NCI-H1694 (cell line): ENCODE measurements at places on chromosomes 12 and 14.
A peak's percentile ranks its signal among the peaks of the same experiment; 100 is the strongest.

DNA sequence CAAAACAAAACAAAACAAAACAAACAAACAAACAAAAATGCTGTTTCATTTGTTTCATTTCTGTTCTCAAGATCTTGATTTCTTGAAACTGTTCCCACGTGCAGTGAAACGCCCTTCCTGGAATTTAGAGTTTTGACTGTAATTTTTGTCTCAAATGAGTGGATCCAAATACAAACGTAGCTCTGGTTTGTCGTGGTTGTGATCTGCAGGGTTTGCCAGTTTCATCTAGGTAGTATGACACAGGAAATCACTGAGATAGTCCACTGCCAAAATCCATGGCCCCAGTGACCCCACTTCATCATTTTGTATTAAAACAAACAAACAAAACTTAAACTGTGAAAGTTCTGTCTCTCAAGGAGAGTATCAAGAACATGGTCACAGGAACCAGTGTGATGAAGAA, 838.6 kb downstream of the BCL11B start:
- DNase-seq, result no peak

- DNase-seq, result no peak
Observed at GRCh38 chr12:50718760-50719159, 45.1 kb upstream of the ATF1 start.

DNA sequence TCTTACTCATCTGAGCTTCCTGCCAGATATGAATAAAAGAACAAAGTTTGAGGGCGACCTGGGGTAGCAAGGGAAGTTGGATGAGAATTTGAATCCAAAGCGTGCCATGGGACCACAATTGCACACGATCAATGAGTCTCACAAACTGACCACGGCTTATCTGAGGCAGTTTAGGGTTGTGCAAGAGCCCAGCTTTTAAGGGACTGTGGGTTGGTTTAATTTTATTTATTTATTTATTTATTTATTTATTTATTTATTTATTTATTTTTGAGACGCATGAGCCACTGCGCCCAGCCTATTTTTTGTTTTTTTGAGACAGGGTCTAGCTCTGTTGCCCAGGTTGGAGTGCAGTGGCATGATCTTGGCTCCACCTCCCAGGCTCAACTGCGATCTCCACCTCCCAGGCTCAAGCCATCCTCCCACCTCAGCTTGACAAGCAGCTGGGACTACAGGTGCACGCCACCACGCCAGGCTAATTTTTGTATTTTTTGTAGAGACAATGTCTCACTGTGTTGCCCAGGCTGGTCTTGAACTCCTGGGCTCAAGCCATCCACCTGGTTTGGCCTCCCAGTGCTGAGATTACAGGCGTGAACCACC, 1.1 kb downstream of the AMDHD1 start:
- DNase-seq, result no peak

DNA sequence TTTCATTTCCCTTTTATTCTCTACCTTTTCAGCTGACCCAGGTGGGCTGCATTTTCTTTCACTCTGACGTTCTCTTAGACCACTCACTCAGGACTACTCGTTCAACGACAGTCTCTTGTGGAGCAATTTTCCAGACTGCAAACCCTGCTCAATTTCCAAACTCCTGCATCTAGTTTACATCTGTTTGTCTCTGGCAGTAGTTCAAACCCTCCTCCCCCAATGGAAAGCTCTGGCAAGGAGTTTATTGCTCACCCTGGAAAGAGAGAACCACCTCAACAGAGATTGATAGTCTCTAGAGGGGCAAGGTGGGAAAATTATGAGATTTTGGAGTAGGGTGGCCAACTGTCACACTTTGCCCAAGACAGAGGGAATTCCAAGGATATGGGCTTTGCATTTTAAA, 130.2 kb downstream of the TSHR start:
- peak; percentile 42 for DNase-seq

GRCh38 chr14:99209409-99209808, 62.6 kb downstream of the BCL11B start:
- DNase-seq, result no peak

DNA sequence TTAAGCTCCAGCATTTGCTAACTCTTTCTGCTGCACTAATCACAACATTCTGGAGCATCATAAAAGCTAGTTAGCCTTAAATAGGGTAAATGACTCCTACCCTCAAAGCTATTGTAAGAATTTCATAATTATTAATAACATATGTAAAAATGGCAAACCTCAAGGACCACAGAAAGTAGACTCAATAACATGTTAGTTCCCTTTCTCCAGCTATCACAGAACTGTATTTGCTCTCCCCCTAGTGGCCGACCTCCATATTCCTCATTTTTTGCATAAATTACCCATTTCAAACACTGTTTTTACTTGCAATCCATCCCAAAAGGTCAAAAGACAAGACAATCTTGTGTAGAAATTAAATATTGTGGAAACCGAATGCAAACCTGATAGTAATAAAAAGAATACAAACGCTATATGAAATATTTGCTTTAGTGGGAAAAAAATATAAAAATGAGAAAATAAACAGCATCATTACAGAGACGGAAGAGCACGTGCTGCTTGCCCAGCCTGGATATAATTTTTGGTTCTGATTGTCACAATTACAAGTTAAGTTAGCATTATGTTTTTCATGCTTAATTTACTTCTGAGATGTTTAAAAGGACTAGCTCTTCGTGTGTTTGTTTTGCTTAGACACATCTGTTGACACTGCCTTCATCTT, 97.9 kb downstream of the RERGL start:
- peak; percentile 73 for DNase-seq

DNA sequence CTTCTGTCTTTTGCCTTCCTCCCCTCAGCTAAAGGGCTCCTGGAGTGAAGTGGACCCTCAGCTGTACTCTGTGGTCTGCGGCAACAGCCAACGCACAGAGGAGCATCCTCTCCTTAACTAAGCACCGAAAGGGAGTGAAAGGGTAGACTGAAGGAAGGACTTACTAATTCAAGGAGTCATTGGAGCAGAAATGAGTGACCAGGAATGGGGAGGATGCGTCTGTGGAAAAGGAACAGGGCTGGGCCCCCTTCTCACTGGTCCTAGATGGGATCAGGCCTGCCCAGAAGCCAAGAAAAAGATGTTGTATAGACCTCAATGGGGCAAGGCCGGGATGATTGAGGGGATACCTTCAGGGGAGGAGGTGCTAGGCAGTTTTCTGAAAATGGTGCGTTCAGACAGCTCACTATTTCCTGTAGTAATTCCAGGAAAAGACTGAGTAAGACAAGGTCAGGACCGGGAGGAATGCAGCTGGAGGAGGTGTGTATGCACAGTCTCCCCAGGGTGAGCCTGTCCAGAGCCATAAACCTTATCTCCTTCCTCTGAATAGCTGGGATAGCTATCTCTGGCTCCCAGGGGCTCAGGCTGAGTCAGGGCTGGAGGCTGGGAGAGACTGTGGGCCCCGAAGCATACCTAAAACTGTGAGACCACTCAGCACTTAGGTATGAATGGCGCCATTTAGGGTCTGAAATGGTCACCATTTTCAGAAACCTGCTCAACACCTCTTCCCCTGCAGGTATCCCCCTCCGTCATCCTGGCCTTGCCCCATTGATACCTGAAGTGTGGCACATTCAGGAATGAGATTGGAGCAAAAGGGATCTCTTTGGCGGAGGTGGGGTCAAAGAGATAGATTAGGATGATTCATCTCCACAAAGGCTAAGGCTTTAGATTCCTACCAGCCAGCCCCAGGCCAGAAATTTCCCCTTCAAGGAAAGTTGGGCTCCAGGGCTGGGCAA, 20.2 kb upstream of the KRT8 start:
- DNase-seq, result no peak

DNA sequence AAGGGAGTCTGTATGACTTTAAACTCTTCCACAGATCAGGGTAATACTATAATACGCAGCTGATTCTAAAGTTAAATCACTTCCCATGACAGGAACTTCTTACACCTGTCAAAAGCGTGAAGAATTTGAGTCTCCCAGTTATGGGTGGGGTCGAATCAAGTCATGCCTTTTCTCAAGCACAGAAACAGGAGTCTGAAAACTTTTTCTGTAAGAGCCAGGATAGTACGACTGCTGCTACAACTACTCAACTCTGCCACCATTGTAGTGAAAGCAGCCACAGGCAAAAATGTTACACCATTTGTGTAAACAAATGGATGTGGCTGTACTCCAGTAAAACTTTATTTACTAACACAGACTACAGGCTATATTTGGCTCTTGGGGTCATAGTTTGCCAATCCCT, 90.3 kb downstream of the DUSP6 start:
- no peak for DNase-seq

- DNase-seq, result no peak
Observed at GRCh38 chr12:40992158-40992557, 196.0 kb upstream of the PDZRN4 start.

DNA sequence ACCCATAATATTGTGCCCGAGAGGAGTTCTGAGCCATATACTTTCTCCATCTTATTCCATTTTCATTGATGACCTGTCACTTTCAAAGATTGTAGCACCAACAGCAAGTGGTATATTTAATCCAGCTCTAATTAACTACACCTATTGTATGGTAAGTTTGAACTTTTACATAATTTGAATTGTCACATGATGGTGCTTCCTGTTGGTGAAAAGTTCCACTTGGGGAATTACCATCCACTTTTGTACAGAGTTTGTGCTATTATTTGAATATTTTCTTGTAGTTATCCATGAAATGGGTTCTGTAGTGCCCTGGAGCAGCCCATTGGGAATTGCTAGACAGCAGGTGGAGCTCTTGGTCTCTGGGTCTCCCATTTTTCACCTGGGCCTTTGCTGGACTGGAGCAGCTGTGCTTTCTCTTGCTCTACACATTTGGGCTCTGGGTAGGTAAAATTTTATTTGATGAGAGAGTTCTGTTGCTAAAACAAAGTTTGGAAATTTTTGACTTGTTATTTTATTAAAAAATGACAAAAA, 3.0 kb downstream of the SMCO3 start:
- DNase-seq, result peak; percentile 22

DNA sequence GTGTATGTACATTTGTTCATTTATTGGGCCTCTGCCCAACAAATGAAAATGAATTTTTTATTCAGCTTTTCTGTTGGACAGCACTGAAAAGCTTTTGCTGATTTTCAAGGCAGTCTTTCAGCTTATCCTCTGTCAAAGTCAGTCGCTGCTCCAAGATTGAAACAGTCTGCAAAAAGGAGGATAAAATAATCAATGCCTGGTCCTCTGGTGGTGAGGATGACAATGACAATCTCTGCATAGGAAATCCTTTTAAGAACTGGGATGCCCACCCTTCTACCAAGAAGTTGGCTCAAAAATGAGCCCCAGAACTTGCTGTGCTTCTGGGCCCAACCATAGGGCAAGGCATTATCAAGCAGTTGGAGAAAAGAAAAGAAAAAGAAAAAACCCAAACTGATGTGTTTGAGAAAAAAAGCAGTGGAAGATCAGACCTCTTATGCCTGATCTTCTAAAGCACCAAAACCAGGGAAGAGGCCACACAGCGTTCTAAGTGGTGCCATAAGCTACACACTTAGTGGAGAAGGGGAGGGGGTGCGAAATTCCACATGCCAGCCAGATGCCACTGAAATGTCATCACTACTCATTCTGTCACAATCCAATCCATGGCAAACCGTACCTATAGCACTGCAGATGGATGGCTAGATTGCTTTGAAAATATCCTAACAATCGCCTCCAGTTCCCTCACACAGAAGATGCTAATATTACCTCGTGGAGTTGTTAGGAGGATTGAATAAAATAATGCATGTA, 69.0 kb upstream of the DUSP6 start:
- DNase-seq, result no peak

DNA sequence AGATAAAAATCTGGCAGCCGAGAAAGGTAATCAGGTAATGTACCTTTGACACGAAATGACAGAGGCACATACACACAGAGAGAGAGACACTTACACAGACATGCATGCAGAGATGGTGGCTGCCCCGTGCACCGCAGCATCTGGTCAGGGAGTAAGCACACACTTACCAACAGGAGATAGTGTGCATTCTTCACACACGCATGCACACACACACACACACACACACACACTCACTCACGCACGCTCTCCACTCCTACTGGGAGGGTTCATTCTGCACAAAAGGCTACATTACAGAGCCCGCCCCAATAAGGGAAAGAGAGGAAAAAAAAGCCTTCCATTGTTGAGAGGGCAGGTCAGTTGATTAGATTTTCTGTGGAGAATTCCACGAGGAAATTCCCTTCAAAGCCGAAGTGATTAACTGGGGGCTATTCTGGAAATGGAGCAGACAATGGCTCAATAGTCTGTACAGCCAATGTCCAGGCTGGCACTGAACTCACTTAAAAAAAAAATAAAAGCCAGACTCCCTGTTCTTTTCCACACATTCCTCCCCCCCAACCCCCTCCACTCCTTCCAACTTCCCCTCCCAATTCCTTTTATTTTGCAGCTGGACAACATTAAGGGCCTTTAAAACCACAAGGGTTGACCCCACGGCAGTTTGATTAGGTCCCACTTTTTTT, 1.4 kb upstream of the SOX5 start:
- no peak for DNase-seq

DNA sequence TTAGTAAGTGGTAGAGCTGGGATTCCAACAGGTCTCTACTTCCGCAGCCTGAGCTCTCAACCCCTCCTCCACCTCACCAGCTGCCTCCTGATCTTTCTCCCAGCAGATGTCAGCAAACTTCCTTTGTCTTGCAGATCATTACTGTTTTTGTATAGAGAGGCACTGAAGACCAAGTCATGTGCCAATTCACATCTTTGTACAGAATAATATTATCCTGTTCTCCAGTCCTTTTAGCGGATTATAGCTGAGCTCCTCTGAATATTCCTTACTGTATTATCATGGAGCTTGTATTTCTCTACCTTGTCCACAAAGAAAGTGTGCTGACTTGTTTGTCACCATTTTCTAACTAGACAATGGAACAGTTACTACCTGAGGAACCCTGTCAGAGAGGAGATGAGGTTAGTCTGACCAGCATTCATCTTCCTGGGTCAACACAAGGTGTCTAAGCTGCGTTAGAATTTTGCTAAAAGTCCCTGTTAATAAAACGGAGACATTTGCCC, 142.3 kb upstream of the ARHGAP5 start:
- DNase-seq, result peak; percentile 67

DNA sequence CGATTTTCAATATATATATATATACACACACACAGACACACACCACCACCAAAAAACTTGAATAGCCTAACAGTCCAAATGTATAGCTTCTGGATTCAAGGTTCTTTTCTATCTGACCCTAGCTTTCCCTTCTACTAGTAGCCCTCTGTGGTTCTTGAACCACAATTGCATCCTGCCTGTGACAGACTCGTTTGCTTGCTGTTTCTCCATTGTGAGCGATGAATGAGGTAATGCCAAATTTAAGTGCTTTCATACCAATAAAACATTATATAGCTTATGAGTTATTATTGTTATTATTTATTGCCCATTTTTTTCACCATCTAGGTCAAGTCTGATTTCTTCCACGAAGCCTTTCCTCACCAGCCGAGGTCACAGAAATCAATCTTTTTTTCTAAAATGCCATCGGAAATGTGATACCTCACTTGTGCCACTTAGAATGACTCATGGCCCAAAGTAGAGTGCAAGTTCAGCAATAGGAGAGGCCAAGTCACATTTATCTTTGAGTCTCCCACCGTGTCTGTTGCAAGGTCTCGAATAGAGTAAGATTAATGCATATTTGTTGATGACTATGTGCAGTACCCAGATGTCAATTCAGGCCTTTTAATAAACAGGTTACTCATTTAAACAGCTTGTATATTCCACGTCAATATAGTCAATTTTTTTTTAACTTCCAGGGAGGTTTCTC, 1015.8 kb upstream of the SEL1L start:
- DNase-seq, result no peak
